ENCODE measurements at places on chromosomes 3 and 15.

- DNase-seq: no peak
These were observed 698 bp downstream of the GRM7 start for GRCh38 chr3:6861625-6862000.

GRCh38 chr15:52102463-52102862 lies 10.1 kb downstream of the BCL2L10 start:
- DNase-seq: no peak

DNA sequence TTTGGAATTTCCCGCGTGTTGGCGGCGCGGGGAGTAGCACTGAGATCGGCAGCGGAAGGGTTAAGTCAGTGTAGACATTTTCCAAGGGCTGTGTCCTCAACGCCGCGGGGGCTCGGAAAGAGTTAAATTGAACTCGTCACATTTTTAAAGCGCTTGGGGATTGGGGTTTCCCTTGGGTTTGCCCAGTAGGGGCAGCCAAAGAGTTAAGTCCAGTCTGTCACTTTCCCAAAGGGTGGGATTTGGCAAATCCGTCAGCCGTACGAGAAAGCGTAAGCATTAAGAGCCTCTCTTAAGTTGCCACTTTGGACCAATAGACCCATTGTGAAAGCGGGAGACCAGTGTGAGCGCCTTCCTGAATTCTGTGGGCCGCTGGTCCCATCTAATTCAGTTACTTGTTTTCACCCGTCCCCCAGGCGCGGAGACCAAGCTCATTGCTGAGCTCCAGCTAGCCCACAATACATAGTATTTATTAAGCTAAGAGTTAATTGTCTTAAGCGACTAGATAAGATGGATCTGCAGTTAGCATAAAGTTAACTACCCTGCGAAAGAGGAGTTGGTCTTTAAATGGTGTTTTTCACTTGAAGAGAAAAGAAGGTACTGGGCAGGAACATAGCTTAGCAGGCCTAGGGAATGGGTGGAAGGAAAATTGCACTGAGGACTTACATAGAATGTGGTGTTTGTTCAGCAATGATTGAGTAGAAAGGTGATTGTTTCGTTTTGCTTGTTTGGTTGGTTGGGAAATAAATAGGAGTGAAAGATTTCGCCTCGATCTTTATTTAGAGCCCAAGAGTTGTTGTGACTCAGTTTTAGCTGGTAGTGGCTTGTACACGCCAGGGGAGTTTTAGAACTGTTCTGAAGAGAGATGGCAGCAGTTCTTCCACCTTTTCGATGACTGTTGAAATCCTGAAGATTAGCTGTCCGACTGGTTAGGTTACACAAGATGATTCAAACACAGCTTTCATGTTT lies 932 bp downstream of the ARL8B start:
- no peak for DNase-seq

- peak; percentile 54 for DNase-seq
These were observed 1.1 kb downstream of the TFG start for GRCh38 chr3:100710261-100710968.

All from stimulated activated CD8-positive, alpha-beta memory T cell treated with anti-CD3 and anti-CD28 coated beads, Interleukin-2, amount 100 ng/mL, for 48 hours (primary cell).